ENCODE measurements at places on chromosomes 13 and 19. TPM values are rescaled to one million over a fixed set of nuclear protein-coding genes. Genes with fewer than 3 reads are reported as not detected.
A peak's percentile ranks its signal among the peaks of the same experiment; 100 is the strongest.

The RUBCNL gene
- 18.3 TPM for total RNA-seq

The MTUS2 gene
- total RNA-seq = 9.2 TPM

The KCTD12 gene
- 127 TPM for total RNA-seq

The NLRP11 gene
- total RNA-seq = 3.9 TPM

The UBE2L5 gene
- 33.4 TPM for total RNA-seq

The IZUMO2 gene
- 37.3 TPM for total RNA-seq

DNA sequence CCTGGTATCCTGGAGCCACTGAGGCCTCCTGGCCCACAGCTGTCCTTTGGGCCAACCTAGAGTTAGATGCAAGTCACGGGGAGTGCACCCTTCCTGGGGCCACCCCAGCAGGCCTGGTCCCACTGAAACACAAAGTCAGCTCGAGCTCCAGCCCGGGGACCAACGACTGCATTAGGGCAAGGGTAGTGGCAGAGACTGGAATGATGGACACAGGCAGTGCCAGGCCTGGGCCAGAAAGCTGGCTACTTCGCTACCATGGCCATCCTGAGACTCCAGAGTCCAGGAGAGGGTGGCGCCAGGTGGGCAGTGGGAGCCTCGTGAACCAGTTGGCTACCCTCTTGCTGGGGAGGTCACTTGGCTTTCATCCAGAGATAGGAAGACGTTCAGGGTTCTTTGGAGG lies 22.2 kb upstream of the RNF17 start:
- no peaks in the 10 kb centered on the region for H3K27me3 ChIP-seq
- no peak overlapping the region for H3K4me3 ChIP-seq
- no peak overlapping the region for H3K27ac ChIP-seq
- no peaks in the 10 kb centered on the region for H3K4me1 ChIP-seq
- DNase-seq = no peak

DNA sequence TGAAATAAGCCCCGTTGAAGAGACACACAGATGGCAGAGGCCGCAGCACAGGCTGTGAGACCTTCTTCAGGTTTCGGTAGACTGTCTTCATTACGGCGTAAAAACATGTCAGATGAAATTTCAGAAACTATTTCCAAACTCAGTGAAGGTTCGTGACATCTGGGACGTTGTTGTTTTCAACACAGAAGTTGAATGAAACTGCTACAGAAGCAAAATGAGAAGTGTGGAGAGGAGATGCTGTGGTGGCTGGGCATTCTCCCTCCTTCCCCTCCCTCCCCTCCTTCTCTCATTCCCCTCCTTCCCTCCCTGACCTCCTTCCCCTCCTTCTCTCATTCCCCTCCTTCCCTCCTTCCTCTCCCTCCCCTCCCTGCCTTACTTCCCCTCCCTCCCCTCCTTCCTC lies 113.6 kb downstream of the ATP11A start:
- H3K27me3 ChIP-seq = no peaks in the 10 kb centered on the region
- H3K27ac ChIP-seq = no peak overlapping the region
- DNase-seq = no peak

GRCh38 chr13:108987944-108988343 lies 358.5 kb downstream of the MYO16 start:
- H3K4me1 ChIP-seq = no peaks in the 10 kb centered on the region
- H3K36me3 ChIP-seq = no peaks in the 10 kb centered on the region
- no peaks in the 10 kb centered on the region for H3K27me3 ChIP-seq
- no peak for DNase-seq
- H3K27ac ChIP-seq = no peak overlapping the region

GRCh38 chr19:32661318-32661717 lies 13.7 kb downstream of the ANKRD27 start:
- H3K36me3 ChIP-seq = no peaks in the 10 kb centered on the region
- DNase-seq = no peak
- H3K4me1 ChIP-seq = no peaks in the 10 kb centered on the region
- H3K4me3 ChIP-seq = no peak overlapping the region
- H3K27ac ChIP-seq = no peak overlapping the region

GRCh38 chr19:16369306-16369663 lies 44.7 kb downstream of the KLF2 start:
- no peaks in the 10 kb centered on the region for H3K36me3 ChIP-seq
- no peak overlapping the region for H3K27ac ChIP-seq
- no peak overlapping the region for H3K4me3 ChIP-seq
- H3K4me1 ChIP-seq = peaks cover 60% of the 10 kb centered on the region
- no peaks in the 10 kb centered on the region for H3K27me3 ChIP-seq

DNA sequence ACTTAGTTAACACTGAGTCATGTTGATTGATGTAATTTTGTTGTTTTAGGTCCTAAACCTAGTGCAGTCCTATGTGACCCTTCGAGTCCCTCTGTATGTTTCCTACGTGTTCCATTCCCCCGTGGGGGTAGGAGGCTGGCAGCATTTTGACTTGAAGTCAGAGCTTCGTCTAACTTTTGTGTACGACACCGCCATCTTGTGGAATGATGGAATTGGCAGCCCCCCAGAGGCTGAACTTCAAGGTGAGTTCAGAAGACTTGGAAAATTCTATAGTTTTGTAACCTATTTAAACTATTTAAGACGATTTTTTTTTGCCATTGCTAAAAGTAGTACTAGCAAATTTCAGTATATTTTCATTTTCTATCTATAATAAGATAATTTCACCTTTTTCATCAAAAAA lies 117.9 kb downstream of the STOML3 start:
- no peaks in the 10 kb centered on the region for H3K4me1 ChIP-seq
- peak; percentile 43 for DNase-seq
- H3K36me3 ChIP-seq = no peaks in the 10 kb centered on the region
- no peak overlapping the region for H3K4me3 ChIP-seq
- H3K27me3 ChIP-seq = no peaks in the 10 kb centered on the region
- no peak overlapping the region for H3K27ac ChIP-seq

- DNase-seq = no peak
- H3K27me3 ChIP-seq = no peaks in the 10 kb centered on the region
Observed at GRCh38 chr13:109627649-109628048, 158.7 kb downstream of the IRS2 start.

DNA sequence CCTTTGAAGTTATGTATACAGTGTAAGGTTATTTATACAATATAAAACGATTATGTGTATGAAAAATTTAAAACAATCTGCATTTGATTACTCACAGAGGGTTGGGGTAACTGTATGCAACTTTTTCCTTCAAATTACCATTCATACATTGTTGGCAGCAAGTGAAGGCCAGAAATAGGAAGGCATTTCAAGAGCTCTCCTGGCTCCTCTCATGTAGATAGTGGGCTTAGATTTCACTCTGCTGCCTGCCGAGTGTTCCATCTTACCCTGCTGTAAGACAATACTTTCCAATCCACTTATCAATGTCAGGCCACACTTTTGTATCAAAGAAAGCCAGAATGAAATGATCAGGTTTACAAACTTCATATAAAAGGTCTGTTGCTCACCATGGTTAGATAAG lies 245.2 kb downstream of the DNAJC15 start:
- H3K27me3 ChIP-seq = no peaks in the 10 kb centered on the region
- no peak overlapping the region for H3K27ac ChIP-seq
- H3K4me3 ChIP-seq = no peak overlapping the region
- no peaks in the 10 kb centered on the region for H3K4me1 ChIP-seq
- no peaks in the 10 kb centered on the region for H3K36me3 ChIP-seq

DNA sequence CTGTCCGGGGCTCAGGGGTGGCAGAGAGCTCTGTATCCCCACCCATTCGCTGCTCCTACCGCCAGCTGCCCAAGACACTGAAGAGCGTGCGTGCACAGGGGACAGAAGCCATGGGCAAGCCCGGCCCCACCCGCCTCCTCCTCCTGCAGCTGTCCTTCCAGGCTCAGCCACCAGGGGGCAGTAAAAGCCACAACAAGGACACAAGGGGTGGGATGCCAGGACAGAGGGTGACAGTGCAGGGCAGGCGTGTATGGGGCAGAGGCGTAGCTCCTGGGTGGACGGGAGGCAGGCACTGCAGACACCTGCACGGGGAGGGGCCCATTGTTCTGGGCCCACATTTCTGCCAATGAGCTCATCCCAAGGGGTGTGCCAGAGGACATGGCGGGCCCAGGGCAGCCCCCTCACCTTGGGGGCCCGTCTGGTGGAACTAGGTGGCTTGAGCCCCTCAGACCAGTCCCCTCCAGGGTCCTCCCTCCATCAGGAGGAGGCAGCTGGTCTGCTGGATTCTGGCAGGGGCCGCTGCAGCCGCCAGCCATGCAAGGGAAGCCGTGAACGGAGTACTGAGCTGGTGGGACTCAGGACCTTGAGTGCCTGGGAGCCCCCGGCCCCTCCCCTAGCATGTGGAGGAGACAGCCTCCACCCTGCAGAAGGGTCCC lies 61.2 kb downstream of the MLLT1 start:
- DNase-seq = peak; percentile 93
- no peaks in the 10 kb centered on the region for H3K36me3 ChIP-seq
- H3K27me3 ChIP-seq = no peaks in the 10 kb centered on the region

GRCh38 chr13:114099191-114099590 lies 33.2 kb downstream of the RASA3 start:
- no peaks in the 10 kb centered on the region for H3K27me3 ChIP-seq
- no peaks in the 10 kb centered on the region for H3K36me3 ChIP-seq
- peaks cover 5% of the 10 kb centered on the region for H3K4me1 ChIP-seq
- peak; percentile 72 for DNase-seq
- H3K27ac ChIP-seq = no peak overlapping the region

GRCh38 chr13:114319441-114319913 lies 5.2 kb downstream of the CHAMP1 start:
- H3K4me3 ChIP-seq = no peak overlapping the region
- H3K27ac ChIP-seq = no peak overlapping the region
- H3K4me1 ChIP-seq = peaks cover 4% of the 10 kb centered on the region
- no peak for DNase-seq
- H3K27me3 ChIP-seq = no peaks in the 10 kb centered on the region

GRCh38 chr13:75357576-75358289 lies 124.2 kb downstream of the TBC1D4 start:
- no peak overlapping the region for H3K27ac ChIP-seq
- no peaks in the 10 kb centered on the region for H3K27me3 ChIP-seq
- H3K4me1 ChIP-seq = no peaks in the 10 kb centered on the region
- no peak overlapping the region for H3K4me3 ChIP-seq
- DNase-seq = peak; percentile 49

DNA sequence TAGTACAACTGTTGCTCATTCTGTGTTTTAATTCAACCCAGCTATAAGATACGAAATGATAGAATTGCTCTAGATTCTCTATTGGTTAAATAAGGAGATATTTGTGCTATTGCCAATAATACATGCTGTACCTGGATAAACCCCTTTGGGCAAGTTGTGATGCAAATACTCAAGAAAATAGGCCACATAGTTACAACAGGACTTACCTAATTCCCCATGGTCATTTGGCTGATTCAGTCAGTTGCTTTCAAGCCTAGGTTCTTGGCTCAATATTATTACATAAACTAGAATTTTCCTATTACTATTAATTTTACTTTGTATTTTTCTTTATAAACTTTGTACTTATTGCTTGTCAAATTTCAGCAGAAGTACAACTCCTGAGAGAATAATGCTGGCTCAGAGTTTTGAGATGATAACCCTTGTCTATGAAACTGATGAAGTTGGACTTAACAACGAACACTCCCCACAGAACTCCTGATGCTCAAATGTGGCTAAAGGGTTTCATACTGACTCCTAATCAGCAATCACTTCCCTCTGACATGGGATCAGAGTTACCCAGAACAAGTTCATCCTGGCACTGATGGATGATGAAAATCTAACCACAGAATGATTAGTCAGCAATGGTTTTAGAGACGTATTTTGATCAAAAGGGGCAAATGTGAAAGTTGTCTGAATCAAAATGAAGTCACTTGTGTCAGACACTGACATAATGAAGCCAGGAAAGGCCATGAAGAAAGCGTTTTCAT lies 221.1 kb downstream of the ITGBL1 start:
- H3K36me3 ChIP-seq = no peaks in the 10 kb centered on the region
- H3K27ac ChIP-seq = no peak overlapping the region
- H3K27me3 ChIP-seq = no peaks in the 10 kb centered on the region
- no peaks in the 10 kb centered on the region for H3K4me1 ChIP-seq
- no peak overlapping the region for H3K4me3 ChIP-seq
- DNase-seq = no peak

DNA sequence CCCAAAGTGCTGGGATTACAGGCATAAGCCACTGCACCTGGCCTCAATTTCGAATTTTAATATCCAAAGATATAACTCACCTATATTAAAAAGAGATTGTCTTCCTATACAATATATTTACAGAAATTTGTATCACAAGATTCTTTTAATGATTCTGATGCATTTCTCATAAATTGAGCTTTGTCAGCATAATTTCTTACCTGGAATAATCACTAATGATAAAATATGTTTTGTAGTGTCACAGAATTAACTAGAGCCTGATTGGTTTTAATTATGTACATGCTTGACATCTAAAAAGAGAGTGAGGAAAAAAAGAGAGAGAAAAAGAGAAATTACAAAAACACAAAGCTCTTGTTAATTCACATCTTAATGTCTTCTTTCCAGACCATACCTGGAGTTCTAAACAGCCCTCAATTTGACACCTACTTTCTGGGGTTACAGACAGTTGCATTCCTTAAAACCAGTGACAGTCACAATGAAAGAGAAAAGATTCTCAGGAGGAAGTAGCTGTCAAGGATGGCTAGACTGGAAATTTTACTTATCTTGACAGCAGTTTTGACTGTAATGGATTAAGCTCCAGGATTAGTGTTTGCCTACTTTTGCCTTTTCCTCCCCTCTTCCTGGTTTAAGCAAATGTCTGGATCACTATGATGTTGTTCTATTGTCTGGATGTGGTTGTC lies 214.4 kb downstream of the SPRY2 start:
- DNase-seq = no peak
- no peaks in the 10 kb centered on the region for H3K4me1 ChIP-seq
- no peaks in the 10 kb centered on the region for H3K27me3 ChIP-seq
- H3K4me3 ChIP-seq = no peak overlapping the region

DNA sequence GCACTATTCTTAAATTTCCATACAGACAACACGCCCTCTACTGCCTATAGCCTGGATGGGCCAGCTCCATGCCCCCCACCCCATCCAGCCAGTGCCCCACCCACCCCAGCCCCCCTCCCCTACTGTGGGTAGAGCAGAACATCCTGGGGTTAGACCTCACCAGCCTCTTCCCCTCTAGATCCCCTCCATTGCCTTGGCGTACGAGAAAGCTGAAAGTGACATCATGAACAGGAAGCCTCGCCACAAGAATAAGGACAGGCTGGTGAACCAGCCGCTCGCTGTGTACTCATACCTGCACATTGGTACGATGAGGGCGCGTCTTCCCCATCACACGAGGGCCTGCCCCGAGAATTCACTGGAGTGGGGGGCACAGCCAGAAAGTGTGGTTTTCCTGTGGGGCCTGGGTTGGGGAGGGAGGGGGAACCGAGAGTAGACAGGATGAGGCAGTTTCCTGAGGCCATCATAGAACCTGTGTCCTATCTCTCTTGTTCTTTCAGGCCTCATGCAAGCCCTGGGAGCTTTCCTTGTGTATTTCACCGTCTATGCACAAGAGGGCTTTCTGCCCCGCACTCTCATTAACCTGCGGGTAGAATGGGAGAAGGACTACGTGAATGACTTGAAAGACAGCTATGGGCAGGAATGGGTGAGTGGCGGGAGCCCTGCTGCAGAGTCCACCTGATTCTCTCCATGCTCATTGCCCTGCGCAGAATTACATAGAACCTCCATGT lies 29.1 kb downstream of the ATP12A start:
- no peak overlapping the region for H3K4me3 ChIP-seq
- H3K27me3 ChIP-seq = no peaks in the 10 kb centered on the region
- no peaks in the 10 kb centered on the region for H3K36me3 ChIP-seq
- H3K4me1 ChIP-seq = no peaks in the 10 kb centered on the region
- DNase-seq = no peak
